SK-N-SH (cell line): ENCODE measurements at places on chromosomes 5 and 9.
A peak's percentile ranks its signal among the peaks of the same experiment; 100 is the strongest.

GRCh38 chr9:123329329-123329955 lies 26.6 kb upstream of the CRB2 start:
- no peak for DNase-seq

- DNase-seq = no peak
Measured at GRCh38 chr5:107329850-107330249, 340.9 kb downstream of the EFNA5 start.

DNA sequence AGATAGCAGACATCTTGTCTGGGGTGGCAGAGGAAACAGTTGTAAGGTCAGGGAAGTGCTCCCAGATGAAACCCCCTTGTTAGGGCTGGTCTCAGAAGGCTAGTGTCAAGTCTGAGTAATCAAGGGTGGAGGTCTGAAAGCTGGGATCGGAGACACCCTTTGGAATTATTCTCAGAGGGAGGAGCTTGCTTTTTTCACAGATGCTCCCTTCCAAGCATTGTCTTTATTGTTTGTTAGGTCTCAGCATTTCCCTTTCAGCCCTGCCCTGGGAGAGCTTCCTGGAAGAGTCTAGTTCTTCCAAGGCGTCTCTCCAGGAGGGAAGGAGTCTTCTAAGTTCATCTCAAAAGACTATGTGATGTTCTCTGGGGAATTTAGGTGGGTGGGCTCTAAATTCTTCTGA lies 3.2 kb downstream of the TEK start:
- no peak for DNase-seq

- DNase-seq = no peak
Measured at GRCh38 chr5:132788508-132788907, 11.5 kb upstream of the SEPTIN8 start.

- DNase-seq = no peak
Measured at GRCh38 chr9:114096866-114097612, 2.1 kb downstream of the KIF12 start.

- DNase-seq = no peak
Measured at GRCh38 chr9:69993110-69993509, 50.5 kb upstream of the MAMDC2 start.

- DNase-seq = peak; percentile 56
Measured at GRCh38 chr9:127954831-127955293, 17.2 kb upstream of the DPM2 start.

DNA sequence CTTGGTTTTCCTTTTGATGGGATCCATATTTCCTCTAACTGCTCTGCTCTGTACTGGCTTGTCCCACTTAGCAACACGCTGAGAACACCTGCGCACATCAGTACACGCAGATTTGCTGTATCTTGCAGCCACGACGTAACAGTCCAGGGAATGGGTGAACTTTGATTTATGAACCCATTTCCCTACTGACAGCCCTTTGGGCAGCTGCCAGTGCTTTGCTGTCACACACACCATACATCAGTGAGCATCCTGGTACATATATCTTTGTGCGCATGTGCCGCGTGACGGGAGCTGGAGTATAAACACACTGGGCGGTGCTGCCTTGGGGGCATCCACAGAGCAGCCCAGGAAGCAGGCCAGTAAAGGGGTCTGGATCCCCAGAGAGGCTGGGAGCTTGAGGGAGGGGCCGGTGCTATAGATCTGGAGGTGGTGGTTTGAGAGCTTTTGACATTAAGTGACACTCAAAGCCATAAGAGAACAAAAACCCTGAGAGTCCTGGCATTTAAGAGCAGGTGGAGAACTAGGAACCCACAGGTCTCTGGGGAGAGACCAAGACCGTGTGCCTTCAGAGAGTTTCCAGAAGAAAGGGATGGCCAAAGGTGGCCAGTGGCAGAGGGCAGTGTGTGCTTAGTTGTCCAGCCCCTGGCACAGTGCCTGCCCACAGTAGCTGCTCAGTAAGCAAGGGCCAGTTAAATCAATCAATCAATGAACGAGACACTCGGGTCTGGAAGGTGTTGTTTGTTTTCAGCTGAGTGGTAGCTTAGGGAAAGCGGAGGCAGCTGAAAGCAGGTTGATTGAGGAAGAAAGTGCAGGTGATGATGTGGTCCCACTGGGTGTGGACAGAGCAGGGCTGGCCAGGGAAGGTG lies 53.7 kb downstream of the LMX1B start:
- DNase-seq = peak; percentile 85

- no peak for DNase-seq
Measured at GRCh38 chr5:174514983-174515394, 209.4 kb upstream of the MSX2 start.

DNA sequence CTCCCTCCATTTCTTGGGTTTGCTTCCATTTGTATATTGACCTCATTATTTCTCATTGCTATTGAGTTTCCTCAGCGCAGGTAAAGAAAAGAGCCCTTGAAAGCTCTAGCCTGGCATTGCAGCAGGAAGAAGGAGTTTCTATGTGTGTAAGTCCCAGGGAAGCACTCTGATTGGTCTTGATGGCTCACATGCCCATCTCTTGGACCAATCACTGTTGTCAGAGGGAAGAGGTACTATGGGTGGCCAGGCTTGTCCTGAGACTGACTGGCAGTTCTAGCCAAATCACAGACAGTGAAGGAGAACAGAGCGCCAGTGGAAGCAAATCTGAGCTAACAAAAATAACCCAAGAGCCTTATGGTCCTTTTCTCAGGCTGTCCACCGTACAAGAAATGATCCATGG lies 219.0 kb downstream of the PAX5 start:
- DNase-seq = no peak
